Activated naive CD8-positive, alpha-beta T cell treated with anti-CD3 and anti-CD28 coated beads for 36 hours (primary cell): ENCODE measurements at places on chromosomes 7 and 10. TPM values are rescaled to one million over a fixed set of nuclear protein-coding genes. Genes with fewer than 3 reads are reported as not detected.

DNA sequence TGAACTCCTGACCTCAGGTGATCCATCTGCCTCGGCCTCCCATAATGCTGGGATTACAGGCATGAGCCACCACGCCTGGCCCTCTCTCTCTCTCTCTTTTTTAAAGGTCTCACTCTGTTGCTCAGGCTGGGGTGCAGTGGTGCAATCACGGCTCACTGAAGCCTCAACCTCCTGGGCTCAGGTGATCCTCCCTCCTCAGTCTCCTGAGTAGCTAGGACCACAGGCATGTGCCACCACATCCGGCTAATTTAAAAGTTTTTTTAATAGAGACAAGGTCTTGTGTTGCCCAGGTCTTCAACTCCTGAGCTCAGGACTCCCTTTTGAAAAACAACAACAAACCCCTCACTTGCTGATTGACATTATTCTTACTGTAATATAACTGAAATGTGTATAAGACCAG, 11.6 kb downstream of the PALD1 start:
- DNase-seq, result no peak

- peak; percentile 6 for DNase-seq
Observed at GRCh38 chr7:122143376-122143750, 686 bp downstream of the AASS start.

- peak; percentile 86 for DNase-seq
Observed at GRCh38 chr10:103678178-103678526, 177.2 kb downstream of the SH3PXD2A start.

GRCh38 chr10:12852687-12853086, 148.8 kb downstream of the CCDC3 start:
- no peak for DNase-seq

GRCh38 chr7:27122077-27122910, 8.3 kb downstream of the HOXA4 start:
- no peak for DNase-seq

DNA sequence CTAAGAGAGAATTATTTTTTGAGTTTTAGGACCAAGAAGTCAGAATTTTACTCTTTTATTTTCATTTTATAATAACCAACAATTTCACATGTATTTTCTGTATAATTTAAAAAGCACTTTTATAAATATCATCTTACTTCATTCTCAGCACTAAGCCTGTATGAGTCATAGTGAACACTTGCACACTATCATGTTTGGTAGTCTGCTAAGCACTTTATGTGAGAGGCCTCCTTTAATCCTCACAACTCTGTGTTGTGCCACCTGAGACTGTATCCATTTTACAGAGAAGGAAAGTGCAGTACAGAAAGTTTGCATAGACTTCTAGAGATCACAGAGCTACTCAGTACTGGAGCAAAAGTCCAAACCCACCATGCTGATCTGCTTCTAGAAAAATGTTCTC, 939.6 kb downstream of the NRG3 start:
- no peak for DNase-seq

- DNase-seq, result no peak
Observed at GRCh38 chr10:79147796-79148451, 79.2 kb downstream of the ZMIZ1 start.

DNA sequence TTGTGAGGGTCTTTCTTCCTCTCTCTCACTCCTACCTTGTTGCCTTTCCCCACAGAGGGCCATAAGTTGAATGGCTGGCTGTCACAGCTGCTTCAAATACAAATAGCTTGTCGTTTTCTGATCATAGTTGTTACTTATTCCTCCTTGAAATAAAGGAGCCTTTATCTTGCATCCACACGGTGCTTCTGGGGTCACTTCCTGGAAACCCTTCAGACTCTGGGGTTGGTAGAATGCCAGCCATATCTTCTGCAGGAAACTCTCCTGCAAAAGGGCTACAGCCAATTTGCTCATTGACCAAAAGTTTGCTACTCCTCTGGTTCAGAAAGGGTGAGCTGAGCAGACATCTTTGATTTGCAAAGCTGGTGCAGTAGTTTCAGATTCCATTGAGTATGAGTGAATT, 70.4 kb downstream of the FAM185A start:
- DNase-seq, result no peak

- DNase-seq, result no peak
Observed at GRCh38 chr10:74683621-74684364, 142.6 kb upstream of the KAT6B start.

- no peak for DNase-seq
Observed at GRCh38 chr10:78011065-78011464, 18.2 kb downstream of the POLR3A start.

DNA sequence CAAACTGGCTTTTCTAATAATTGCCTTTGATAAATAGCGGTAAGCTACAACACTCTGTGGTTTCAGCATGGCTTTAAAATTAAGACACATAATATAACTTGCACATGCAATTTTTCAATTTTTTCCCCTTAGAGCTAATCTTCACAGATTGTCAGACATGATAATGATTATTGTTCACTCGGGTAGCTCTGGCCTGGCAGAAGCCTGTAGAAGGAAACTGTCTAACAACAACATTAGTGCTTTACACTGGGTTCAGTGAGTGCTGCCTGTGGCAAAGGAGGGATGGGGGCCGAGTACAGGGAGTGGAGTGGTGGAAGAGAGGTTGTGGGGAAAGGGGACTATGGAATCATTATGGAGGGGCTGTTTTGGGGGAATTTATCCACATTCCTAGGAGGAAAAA, 67.2 kb upstream of the AUTS2 start:
- DNase-seq, result no peak

- peak; percentile 64 for DNase-seq
Observed at GRCh38 chr7:2037301-2037807, 195.4 kb downstream of the MAD1L1 start.

GRCh38 chr10:86684331-86685097, 16.2 kb downstream of the LDB3 start:
- no peak for DNase-seq

- no peak for DNase-seq
Observed at GRCh38 chr7:30973292-30973691, 9.5 kb downstream of the GHRHR start.

DNA sequence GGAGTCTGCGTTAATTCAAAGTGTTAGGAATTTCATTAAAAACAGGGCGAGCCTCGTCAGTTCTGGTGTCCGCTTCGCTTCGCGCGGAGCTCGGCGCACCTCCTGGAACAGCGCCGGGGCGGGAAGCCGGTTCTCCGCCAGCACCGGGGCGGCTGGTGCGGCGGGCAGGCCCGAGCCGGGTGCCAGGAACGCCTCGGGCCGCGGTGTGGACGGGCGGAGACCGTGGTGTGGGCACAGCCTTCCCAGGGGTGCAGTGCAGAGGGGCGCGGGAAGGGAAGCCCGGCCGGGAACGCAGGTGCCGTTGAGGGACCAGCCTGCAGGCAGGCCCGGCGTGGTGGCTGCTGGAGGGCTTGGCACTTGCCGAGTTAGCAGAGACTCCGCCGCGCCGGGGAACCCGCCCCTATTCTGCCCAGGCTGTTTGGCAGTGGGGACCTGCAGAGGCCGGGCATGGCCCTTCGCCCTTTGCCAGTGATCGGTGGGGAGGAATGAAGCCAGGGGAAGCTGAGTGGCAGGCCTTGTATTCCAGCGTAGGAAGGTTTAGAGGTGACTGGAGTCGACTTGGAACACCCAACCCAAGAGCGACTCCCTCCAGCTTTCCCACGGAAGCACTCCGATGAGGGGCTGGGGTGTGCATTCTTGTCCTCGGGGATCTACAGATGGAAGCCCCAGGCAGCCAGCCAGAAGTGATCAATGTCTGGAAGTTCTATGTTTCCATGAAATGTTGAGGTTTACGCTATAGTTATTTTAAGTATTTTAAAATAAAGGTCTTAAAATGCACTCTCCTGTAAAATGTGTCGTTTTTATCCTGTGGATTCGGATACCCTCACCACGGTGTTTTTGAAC, 945 bp upstream of the RHEB start:
- peak; percentile 52 for DNase-seq

GRCh38 chr10:87752566-87752965, 65.5 kb downstream of the ATAD1 start:
- DNase-seq, result no peak

DNA sequence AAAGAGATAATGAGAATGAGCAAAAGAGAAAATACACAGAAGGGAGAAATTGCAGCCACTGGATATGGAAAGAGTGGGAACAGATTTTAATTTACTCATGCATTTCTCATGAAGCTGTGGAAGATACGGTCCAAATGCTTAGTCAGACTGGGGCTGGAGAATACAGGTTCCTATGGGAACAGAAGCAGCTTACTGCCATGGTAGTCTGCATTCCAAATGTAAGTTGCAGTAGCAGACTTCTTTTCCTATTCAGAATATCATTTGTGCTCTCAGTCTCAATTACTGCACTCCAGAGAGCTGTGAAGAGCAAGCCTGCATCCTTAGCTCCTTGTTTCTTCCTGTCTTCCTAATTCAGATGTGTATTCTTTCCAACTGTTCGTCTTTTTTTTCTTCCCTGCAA, 190.8 kb upstream of the TMEM196 start:
- DNase-seq, result no peak

DNA sequence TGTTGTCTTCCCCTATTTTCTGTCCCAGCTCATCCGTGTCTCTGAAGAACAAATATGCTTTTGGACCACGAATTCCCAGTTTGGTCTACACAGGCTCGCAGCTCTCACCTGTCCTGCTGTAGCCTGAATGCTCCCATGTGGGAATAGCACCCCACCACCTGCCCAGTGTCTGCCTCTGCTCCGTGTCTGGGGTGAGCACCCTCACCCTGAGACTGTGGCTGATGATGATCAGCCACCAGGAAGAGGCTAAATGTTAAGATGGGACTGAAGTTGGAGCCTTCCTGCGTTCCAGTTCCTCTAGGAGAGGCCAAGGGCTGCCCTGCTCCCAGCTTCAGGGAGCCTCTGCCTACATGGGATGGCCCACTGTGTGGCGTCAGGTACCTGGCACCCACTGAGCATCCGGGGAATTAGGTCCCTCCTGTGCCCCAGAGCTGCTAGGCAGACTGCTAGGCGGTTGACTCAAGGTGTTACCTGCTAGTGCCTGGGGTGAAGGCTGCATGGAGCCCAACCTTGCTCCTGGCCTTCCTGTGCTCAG, 3.7 kb downstream of the PGAM2 start:
- no peak for DNase-seq

GRCh38 chr7:74058486-74058885, 25.1 kb upstream of the LIMK1 start:
- no peak for DNase-seq

DNA sequence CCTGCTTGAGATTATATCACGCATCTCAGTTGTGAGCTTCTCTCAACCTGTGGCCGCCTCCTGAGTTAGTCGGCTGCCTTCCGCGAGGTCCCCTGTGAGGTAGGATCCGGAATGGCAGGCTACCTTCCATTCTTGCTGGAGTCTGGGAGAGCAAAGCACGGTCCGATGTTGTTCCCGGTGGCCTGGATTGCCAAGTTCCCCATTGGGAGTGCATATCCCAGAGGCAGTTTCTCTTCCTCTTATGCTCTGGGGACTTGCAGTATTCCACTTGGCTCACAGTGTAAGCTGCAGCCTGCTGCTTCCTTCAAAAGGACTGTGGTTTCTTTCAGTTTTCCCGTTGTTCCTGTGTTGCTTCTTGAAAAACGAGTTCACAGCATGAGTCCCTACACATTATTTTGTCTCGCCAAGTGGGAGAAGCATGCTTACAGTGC, 225.4 kb upstream of the ZWINT start:
- DNase-seq, result no peak

ACTR3C gene
- total RNA-seq, result 3.4 TPM

EVX1 gene
- not detected for total RNA-seq

CCDC172 gene
- not detected for total RNA-seq

ASB15 gene
- not detected for total RNA-seq

PIP gene
- total RNA-seq, result not detected

MKX gene
- total RNA-seq, result 0.58 TPM

CRCP gene
- 33.8 TPM for total RNA-seq

TWIST1 gene
- total RNA-seq, result not detected

PSD gene
- total RNA-seq, result 7.6 TPM

SRGN gene
- 278 TPM for total RNA-seq

IFIT1B gene
- not detected for total RNA-seq
